Stimulated activated CD4-positive, alpha-beta T cell treated with anti-CD3 and anti-CD28 coated beads, Interleukin-1b, Interleukin-23, amount 100 ng/mL, for 1 hour (primary cell): ENCODE measurements at places on chromosomes 3 and 15.

GRCh38 chr3:125055913-125056745 is at the start of gene HEG1:
HEG1 (minus strand) TSS chr3:125055997; CDS start chr3:125055890, 107 bp downstream.
- peak; percentile 57 for DNase-seq

- no peak for DNase-seq
Observed at GRCh38 chr15:35665896-35666536, 120.1 kb upstream of the DPH6 start.

DNA sequence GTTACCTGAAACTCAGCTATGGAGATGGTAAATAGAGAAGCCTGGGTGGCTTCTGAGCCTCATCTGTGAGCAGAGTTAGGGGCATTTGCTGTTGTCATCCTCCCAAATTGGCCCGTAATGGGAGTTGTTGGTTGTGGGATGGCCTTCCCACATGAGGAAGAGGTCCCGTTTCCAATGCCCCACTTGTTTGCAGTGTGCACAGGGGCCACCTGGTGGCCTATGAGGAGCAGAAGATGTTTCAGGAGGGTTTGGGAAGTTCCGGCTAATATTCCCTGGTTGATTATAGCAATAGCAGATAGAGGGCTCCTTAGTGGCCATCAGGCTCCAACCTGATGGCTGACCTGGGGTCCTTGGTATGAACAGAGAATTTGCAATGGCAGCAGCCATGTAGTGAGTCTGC is 1546.5 kb downstream of the OTOL1 start:
- no peak for DNase-seq

GRCh38 chr3:117145677-117146076 is 436.1 kb downstream of the TUSC7 start:
- DNase-seq = no peak

GRCh38 chr3:173841334-173841733 is 443.8 kb downstream of the NLGN1 start:
- DNase-seq = no peak

- DNase-seq = no peak
Observed at GRCh38 chr15:92683511-92683834, 27.9 kb upstream of the FAM174B start.

GRCh38 chr15:65183865-65184159 is 1.3 kb downstream of the CLPX start:
- DNase-seq = no peak

- no peak for DNase-seq
Observed at GRCh38 chr3:179375091-179375999, 27.8 kb downstream of the MFN1 start.

DNA sequence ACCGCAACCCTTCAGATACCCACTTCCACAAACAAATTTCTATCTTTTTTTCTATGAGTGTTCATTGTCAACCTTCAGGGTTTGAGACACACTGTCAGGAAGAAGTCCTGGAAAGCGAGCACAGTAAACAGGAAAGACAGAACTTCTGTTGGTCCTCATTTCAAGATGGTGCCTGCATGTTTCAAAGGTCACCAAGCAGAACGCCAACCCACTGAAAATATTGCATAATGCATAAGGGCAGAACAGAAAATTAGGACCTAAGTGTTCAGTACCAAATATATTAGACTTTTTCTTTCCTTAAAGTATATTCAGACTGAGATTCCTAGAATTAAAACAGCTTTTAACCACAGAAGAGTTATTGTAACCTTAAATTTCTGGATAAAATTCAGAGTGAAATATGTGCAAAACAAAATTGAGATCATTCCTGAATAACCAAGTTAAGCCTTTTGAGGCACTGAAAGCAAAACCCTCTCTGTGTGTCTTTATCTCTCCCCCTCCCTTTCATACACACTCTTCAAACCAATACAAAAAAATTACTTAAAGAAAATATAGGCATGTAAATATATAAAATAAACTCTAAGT is 387.8 kb upstream of the THBS1 start:
- DNase-seq = no peak

GRCh38 chr3:195204360-195205163 is 66.4 kb downstream of the XXYLT1 start:
- no peak for DNase-seq

- DNase-seq = no peak
Observed at GRCh38 chr3:37161351-37161750, 13.0 kb downstream of the LRRFIP2 start.

DNA sequence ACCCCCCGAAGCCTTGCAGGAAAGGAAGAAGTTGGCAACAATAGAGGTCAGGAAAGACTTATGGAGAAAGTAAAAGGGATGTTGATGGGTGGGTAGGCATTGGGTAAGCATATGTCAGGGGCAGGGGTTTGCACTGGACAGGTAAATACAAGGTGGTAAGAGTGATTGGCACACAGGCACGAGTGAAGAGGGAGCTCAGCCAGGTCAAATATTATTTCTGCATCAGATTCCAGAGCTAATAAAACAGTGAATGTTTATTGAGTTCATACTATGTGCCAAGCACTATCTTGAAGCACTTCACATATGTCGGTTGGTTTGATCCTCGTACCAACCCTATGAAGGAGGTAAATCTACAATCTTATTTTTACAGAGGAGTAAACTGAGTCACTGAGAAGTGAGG is 6.6 kb downstream of the CLSTN2 start:
- DNase-seq = no peak

DNA sequence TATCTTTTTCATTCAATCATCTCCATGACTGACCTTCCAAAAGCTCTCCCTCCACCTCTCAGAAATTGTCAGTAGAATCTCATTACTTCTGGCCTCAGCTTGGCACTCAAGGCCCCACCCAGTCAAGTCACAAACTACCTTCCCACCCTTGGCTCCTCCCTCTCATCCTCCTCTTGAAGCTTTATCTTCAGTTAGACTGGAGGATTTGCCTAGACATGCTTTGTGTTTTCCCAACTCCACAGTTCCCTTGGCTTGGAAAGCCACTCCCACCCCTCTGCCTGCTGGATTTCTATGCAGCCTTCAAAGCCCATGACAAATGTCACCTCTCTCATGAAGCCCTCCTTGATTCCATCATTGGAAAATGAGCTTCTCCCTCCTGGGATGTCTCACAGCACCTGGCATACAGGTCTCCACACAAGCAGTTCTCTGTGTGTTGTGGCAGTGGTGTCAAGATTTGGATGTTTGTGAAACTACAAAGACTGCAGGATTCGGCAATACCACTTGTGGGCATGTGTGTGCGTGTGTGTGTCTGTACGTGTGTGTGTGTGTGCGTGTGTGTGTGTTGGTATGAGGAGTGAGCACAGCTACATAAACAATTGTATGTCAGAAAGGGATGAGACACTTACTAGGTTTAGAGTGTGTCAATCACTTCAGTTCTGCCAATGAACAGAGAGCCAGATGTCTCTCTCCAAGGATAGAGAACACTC is 45.3 kb upstream of the VPS8 start:
- no peak for DNase-seq

DNA sequence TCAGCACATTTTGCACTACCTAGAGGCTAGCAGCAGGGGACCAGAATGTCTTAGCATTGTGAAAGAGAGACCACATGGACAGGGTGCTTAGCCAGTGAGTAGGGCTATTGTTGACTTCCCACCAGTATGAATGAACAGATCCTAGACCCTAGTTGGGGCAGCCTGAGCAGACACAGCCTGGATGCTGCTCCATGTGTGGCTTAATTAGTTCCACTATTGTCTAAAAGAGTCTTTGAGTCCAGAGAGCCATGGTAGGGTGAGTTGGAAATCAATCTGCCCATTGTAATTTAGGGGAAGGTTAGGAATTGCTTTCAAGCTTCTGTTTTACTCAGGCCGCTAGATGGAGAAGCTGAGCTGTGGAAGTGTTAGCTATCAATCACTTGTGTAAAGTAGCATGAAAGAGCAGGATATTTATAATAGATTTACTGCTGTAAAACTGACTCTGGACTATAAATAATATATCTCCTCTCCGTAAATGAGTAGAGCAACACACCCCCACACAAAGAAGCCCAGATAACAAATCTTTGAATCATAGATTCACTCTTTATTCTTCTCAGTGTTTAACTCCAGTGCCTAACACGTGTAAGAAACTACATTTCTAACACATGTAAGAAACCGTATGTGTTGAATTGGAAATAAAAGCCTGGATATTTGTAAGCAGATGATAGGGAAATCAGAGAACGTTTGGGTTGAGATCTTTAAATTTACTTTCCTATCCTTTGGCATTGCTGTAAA is 4.1 kb upstream of the GCSAM start:
- no peak for DNase-seq

DNA sequence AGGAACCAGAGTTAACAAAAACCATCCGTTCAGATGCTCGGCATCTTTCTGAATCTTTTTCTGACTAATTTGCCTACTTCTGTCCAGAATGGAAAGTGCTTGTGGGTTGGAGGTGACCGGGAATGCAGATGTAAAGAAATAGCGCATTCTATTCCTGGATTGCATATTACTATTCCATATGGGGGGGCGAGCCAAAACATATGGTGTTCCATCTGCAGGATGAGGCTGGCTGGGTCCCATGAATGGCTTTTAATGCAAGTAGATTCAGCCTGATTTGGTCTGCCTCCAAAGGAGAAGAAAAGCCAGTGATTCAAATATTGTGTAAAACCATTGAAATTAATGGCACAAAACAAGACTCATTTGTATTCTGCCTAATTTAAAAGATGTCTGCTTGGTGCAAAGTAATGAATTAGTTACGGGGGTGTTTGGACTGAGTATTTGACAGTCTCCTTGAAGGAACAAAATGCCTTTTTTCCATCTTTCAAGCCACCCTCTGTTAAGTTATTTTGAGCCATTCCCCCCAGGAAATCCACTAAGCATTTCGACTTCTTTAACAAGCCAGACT is 99.0 kb downstream of the ST8SIA2 start:
- no peak for DNase-seq

DNA sequence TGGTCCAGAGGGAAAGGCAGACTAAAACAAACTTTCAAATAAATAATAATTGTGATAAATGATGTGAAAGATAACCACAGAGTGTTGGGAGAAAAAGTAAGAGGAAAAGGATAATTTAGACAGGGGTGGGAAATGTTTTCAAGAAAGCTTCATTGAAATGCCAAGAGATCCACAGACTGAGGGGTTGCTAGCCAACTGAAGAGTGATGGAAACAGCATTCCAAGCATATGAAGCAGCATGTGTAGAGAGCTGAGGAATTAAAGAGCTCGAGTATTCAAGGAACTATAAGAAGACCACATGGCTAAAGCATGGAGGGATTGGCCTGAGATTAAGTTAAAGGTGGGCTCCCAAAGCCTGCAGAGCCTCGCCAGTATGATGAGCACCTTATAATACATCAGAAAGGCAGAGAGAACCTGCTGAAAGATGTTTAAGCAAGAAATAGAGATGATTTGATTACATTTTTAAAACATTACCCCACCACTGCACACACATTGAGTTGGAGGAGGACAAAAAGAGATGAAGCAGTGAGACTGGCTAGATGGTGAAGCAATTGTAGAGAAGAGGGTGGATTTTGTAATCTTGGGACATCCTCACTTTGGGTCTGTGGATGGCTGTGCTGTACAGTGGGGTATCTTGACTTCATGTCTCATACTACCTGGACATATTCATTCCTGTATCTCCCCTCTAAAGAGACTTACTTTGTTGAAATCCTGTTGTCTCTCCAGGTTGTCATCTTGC is 100.8 kb downstream of the STAC start:
- no peak for DNase-seq

DNA sequence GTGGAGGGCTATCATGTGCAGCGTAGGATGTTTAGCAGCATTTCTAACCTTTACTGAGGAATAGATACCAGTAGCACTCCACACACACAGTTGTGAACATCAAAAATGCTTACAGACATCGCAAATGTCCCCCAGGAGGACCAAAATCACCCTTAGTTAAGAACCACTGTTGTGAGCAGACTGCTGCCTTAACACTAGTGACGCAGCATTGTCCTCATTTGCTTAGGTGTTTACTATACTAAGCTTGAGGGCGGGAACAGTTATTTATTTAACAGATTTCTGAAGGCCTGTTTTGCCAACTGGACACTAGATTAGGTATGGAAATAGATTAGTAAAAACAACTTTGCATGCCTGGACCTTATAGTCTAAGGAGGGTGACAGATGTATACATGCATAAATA is 2.3 kb downstream of the PPP2R3A start:
- DNase-seq = no peak

- DNase-seq = no peak
Observed at GRCh38 chr3:109257269-109257668, 59.0 kb downstream of the DPPA2 start.

DNA sequence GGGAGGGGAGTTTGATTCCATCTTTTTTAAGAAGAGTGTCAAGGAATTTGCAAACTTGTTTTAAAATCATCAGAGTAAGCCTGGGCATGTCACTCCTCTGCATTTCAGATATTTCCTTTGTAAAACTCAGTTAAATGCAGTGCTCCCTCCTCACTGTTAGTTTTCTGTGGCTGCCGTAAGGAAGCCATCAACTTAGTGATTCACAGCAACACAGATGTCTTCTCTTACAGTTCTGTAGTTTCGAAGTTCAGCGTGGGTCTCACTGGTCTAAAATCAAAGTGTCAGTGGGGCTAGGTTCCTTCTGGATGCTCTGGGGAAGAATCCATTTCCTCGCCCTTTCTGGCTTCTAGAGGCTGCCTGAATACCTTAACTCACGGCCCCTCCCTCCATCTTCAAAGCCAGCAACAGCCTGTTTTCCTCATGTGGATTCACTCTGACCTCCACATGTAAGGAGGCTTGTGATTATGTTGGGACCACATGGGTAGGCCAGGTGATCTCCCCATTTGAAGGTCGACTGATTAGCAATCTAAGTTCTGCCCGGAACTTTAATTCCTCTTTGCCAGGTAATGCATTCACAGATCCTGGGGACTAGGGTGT is 12.4 kb downstream of the ISG20 start:
- DNase-seq = no peak

GRCh38 chr15:87955284-87955909 is 301.1 kb downstream of the NTRK3 start:
- no peak for DNase-seq

GRCh38 chr3:112531358-112531781 is 30.4 kb downstream of the ATG3 start:
- no peak for DNase-seq

DNA sequence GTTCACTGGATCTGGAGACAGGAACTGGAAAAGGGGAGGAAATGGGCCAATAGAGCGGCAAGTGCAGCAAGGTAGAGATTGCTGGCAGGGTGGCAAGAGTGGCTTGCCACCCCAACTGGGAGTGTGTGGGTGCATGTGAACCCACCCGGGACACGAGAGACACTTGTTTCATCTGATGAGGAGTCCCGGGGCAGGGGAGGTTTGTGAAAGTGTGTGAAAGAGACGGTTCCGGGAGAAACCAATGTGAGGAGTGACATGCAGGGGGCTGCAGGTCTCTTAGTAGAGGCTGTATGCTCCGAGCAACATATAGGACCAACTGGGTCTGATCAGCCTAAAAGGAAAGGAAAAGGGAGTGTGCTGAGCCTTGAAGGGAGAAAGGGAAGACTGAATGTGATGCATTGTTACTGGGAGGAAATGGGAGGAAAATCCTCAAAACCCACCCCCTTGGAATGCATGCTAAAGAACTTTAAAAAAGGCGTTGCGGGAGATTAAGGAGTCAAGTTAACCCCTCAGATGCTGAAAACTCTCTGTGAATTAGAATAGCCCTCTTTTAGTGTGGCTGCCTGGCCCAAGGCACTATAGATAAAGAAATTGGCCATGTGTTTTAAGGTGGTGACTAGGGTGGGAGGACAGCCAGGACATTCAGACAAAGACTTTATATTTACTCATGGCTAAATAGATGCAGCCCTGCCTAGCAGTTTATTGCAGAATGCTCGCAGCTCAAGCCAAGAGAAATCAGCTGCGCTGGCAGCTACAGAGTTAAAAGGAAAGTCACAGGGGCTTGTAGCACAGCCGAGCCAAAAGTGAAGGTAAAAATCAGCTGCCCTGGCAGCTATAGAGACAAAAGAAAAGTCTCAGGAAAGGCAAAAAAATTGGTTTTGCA is 9.1 kb upstream of the SLC9C1 start:
- no peak for DNase-seq
